Activated T-helper 9 cell treated with anti-CD3 and anti-CD28 coated beads, Interleukin-2, amount 50 U/mL, for 16 hours (primary cell): ENCODE measurements at places on chromosomes 4 and X.

DNA sequence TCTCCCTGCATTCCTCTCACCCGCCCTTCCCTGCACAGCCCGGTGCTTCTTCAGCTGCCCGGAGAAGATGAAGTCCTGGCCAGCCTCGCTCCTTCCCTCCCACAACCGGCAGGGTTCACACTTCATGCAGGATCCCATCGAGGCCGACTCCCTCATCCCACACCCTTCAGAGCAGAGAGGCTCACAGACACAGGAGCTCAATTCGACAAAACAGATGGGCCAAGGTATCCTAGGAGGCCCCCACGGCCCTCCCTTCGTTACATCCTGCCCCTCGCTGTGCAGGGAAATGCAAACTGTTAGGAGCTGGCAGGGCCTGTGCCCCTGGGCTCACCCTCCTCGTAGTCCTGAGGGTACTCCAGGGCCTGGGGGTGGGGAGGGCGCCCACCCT is 238.1 kb downstream of the DHRSX start:
- no peak for DNase-seq

- no peak for DNase-seq
These were observed 1041.6 kb upstream of the PRKX start for GRCh38 chrX:4754878-4755604.

DNA sequence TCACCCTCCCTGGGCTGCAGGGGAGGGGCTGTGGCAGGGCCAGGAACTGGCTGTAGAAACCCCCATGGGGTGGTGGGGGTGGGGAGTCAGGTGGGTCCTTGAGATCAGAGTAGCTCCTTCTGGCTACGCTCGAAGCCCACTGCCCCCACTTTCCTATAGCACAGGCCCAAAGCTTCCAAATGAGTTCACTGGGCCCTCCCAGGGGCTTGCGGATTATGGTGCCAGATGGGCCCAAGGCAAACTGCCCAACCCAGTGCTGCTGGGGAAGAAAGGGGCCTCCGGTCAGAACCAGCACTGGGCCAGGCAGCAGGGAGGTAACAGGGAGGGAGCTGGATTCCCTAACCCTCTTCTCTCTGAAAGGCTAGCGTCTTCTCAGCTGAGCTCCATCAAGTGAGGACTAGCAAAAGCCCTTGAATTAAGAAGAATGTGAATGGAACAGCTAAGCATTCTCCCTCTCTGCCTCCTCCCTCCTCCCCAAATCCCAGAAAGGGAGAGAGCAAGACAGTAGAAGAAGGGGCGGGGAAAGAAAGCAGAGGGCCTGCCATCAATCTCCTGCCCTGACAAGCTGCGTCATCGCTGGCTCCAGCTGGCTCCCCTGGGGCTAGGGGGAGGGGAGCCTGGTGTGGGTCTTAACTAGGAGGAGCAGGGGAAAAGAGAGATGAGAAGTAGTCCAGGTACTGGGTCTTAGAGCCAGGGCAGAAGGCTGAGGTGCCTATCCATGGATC is 34.7 kb downstream of the FRMPD3 start:
- no peak for DNase-seq

DNA sequence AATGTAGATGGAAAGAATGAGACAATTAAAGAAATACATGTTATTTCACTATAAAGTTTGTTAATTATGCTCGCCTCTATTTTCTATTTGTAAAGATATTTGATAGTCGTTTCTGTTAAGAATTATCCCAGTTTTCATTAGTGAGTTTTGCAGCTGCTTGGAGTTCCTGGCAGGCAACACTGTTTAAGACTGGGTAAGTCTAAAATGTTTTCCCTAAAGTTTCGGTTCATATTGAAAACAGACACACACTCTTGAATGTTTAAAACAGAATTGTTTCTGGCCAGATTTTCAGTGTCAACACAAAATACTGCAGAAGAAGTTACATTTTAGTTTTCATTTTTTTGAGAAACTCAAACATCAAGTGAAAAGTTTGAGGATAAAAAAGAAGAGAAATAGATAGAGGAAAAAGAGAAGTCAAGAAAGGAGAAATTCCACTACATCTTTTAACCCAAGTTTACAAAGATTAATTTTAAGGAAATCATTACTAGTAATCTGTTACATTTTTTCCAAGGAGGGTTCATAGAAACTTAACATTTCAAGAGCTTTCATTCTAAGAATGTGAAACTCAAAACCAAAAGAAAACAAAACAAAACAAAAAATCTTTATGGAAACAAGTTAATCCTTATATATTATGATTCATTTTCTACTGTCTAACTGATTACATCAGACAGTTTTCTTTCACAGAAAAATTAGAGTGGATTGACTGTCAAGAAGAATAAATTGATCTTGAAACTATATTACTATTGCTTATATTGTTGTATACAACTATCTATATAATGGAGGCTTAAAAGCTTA is 305.5 kb downstream of the FAT4 start:
- no peak for DNase-seq

- DNase-seq = no peak
These were observed 234.6 kb downstream of the AFAP1 start for GRCh38 chr4:7705062-7705461.

DNA sequence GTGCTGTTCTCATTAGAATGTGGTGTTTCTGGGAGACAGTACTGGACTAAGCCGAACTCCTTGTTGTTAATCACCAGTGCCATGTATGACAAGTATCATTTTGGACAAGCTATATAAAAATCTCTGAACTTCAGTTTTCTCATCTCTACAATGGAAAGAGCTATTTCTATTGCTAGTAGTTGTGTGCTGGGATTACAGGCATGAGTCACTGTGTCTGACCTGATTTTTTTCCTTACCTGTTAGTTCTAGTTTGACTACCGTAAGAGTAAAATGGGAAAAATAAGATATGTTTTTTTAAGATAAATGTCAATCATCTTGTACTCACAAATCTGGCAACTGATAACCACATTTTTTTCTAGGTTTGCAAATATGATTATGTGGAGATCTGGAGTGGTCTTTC is 192.3 kb downstream of the TLL1 start:
- no peak for DNase-seq

GRCh38 chr4:9999956-10000561 is 21.2 kb downstream of the SLC2A9 start:
- DNase-seq = no peak

- no peak for DNase-seq
These were observed 402.8 kb upstream of the CXorf51A start for GRCh38 chrX:147217334-147217733.

DNA sequence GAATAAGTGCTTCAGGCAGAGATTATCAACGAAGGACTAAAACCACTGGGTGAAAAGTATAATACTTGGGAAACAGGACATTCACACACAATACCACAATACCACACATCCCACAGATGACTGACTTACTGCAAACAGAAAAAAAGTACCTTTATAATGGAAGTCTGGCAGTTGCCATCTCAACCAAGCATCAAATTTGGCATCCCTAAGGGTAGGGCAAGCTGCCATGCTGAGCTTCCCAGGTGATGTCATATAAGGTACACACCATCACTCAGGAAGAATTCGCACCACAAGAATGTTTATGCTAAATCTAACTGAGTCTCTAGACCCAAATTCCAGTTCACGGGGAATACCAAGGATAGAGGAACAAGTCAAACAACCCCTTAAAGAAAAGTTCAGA is 9.1 kb downstream of the QDPR start:
- DNase-seq = no peak

DNA sequence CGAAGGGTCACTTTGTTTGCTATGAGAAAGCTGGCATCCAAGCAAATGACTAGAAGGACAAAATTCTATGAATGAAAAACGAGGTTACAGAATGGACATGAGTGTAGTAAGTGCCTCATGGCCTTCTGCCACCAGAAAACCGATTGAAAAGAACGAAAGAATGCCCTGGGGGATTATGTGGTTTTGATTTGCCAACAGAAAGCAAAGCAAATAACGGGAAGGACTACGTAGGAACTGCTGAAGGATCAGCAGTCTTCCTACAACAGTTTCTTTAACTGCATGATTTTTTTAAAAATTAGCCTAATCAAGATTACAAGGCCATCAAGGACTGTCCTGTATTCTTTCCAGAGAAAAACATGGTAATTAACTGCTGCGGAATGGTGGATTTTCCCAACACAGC is 50.6 kb downstream of the NRK start:
- DNase-seq = no peak

DNA sequence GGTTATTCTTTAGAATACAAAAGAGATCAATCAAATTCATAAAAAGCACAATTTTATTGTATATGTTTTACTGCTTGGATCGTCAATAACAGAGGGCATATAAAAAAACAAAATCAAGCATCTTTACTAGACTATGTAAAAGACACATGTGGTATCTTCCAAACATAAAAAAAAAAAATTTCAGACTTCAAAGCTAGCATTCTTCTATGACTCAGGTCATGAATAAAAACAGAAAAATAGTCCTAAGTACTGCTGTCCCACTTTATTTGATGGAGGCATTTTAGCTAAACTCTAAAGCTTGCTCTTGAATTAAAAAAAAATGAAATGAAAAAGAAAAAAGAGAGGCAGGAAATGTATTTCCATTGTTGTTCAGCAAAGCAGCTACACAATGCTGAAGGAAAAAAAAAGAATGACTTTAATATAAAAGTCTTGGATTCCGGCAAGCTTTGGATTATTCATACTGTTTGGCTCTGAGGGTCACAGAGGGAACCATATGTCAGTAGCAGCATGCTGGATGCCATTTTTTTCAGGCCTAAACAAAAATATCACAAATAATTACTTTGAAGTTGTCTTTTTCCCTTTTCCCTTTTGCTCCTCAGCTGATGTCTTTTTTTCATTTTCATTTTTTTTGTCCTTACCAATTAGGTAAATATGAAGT is 249.1 kb upstream of the DIAPH2 start:
- no peak for DNase-seq

GRCh38 chrX:81120258-81120935 is 81.3 kb downstream of the HMGN5 start:
- DNase-seq = no peak

DNA sequence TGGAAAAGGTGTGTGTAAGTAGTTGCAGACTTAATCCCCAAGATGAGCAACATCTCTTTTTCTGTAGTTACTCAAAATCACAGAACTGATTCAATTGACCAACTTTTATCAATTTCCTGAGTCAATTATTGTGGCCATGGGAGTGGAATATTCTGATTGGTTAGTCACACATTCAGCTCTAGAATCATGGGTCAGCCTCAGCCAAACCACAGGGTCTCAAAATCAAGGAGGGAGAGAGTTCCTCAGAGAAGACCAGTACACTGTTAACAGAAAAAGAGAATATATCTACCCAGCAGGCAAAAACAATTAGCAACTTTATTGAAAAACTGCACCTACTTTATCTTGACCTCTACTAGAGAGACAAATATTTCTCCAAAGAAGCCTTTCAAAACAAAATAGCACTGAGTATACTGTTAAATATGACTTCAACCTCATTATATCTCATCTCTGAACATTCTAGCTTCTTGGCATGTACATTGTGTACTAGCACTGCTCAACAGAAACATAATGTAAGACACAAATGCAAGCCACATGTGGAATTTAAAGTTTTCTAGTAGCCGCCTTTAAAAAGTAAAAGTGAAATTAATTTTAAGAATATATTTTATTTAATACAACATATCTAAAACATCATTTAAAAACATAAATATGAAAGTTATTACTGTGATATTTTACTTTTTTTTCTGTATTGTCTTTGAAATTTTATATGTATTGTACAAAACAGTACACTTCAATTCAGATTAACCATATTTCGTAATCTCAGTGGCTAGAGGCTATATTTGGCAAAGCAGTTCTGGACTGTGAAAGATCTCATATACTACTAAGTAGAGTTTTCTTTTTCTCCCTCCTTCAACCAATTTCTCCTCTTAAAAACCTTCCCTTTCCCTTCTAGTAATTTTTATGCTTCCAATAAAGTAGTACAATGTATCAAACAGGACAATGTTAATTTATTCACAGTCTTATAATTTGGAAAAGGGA is 11.8 kb upstream of the LCORL start:
- DNase-seq = no peak

DNA sequence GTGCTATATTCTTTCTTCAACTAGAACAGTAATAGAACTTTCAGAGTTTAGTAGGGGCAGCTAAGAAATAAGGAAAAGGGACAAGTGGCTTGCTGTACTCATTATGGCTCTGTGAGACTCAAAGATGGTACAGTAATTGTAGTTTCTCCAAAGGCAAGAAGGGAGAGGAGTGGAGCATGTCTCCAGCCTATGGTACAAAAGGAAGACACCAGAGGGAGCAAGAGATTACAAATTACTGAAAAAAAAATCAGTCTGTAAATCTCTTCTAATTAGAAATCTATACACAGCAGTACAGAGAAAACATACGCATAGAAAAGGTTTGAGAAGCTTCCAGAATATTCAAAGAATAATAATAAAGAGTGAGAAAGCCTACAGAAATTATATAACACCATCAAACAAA is 61.4 kb downstream of the KLHL4 start:
- DNase-seq = no peak

DNA sequence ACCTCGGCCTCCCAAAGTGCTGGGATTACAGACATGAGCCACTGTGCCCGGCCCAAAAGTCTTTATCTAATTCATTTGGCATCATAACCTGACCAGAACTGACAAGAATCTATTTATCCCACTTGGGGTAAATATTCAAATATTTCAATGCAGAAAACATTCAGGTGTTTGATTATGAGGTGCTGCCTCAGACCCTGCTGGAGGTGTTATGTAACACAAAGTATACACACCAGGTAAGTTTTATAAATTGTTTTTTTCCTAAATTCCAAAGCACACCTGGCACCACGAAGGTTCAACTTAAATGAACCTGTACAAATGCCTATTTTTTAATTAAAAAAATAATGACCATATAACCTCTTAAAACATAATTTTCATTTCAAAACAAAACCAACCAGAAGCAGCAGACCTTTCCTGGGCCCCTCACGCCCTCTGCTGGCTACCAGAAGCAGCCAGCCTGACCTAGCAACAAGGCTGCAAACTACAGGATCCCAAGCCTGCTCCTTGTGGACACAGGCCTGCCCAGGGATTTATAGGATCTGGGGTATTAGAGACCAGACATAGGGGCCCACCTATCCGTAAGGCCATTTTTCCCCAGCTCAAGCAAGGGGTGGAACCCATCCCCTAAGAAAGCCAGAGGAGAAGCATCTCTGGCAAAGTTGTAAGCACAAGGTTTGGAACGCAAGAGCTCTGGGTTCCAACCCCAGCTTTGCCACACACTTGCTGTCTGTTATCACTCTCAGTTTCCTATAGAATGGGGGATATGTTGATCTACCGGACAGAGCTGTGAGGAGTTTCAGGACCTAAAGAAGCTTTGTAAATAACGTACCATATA is 11.7 kb downstream of the OTUD5 start:
- DNase-seq = peak; percentile 28

DNA sequence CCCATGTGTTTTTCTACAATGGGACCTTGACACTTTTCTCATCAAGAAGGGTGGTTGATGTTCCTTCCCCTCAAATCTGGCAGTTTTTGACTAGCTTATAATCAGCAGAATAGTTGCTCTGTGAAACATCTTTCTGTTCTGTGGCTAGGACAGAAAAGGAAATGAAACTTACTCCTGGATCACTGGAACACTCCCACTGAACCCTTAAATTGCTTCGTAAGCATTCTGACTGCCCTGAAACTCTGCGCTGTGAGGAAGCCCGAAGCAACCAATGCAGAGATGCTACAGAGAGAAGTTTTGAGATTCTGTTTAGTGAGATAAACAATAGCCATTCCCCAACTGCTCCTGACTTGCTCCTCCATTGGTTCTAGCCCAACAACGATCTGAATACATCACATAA is 602.2 kb downstream of the CENPC start:
- no peak for DNase-seq
